ENCODE measurements at places on chromosomes 2 and 18. TPM values are rescaled to one million over a fixed set of nuclear protein-coding genes. Genes with fewer than 3 reads are reported as not detected.

The CCDC85A gene
- total RNA-seq, result 0.43 TPM

The FKBP7 gene
- total RNA-seq, result 43.9 TPM

The SLC4A5 gene
- not detected for total RNA-seq

The TOGARAM2 gene
- total RNA-seq, result 0.26 TPM

The RGPD3 gene
- 0.43 TPM for total RNA-seq

The ASPRV1 gene
- total RNA-seq, result 0.70 TPM

The SFXN5 gene
- total RNA-seq, result 2.8 TPM

The PRSS56 gene
- total RNA-seq, result not detected

The RAB11FIP5 gene
- 32.2 TPM for total RNA-seq

The ANKZF1 gene
- 32.1 TPM for total RNA-seq

The PAIP2B gene
- 1.9 TPM for total RNA-seq

The LOXL3 gene
- 7.3 TPM for total RNA-seq

The ARHGAP28 gene
- total RNA-seq, result 24.1 TPM

The NDUFS1 gene
- total RNA-seq, result 45.9 TPM

The XIRP2 gene
- not detected for total RNA-seq

The GULP1 gene
- 12.6 TPM for total RNA-seq

The COL4A4 gene
- total RNA-seq, result 15.9 TPM

The RNMT gene
- total RNA-seq, result 13.5 TPM

The C2orf92 gene
- total RNA-seq, result not detected

The GALNT13 gene
- total RNA-seq, result 0.09 TPM

The NDC80 gene
- 1.4 TPM for total RNA-seq

The ACYP2 gene
- 12.3 TPM for total RNA-seq

The CROCC2 gene
- total RNA-seq, result not detected
